RWPE1 (cell line): ENCODE measurements at places on chromosomes 16 and 17.

- no peak for DNase-seq
Measured at GRCh38 chr17:50945779-50946222, 79.6 kb upstream of the TOB1 start.

- peak; percentile 16 for DNase-seq
Measured at GRCh38 chr16:68920349-68920748, 77.0 kb downstream of the TANGO6 start.

DNA sequence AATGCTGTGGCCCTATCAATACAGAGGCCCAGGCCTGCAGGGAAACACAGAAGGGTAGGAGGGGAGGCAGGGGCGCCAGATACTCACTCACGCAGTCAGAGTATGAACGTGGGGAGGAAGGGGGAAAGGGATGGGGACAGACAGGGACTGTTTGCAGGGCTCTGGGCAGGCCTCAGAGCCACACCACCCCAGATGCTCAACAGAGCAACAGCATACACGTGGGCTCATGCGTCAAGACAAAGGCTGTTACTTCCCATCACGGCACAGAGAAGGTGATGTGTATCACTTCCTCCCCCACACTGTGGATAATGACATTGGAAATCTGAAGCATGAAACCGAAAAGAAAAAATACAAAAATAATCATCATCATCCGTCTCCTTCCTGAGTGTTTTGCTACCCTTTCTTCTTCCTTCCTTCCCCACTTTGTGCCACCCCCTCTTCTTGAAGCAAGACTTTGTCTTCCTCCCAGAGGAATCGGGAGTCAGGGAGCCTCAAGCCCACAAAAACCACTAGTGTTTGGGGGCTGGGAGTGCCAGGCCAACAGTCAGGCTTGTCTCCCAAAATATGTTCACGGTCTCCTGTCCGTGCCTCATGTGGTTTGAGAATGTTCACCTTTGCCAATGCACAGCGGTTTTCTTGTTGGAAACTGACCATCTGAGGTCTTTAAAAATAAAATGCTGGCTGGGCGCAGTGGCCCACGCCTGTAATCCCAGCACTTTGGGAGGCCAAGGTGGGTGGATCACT, 20.1 kb downstream of the SLC39A11 start:
- DNase-seq = no peak

- DNase-seq = no peak
Measured at GRCh38 chr17:77126519-77126918, 14.2 kb upstream of the SEC14L1 start.
